Stimulated activated naive CD4-positive, alpha-beta T cell treated with Interleukin-2 at 50 U/mL for 16 hours (primary cell): ENCODE measurements at places on chromosomes 3 and 15.

GRCh38 chr15:73806698-73807483, 53.7 kb upstream of the INSYN1 start:
- DNase-seq, result no peak

GRCh38 chr15:67300266-67301025, 45.9 kb downstream of the IQCH start:
- DNase-seq, result no peak

- DNase-seq, result no peak
Measured at GRCh38 chr3:16912400-16913263, 27.9 kb downstream of the PLCL2 start.

DNA sequence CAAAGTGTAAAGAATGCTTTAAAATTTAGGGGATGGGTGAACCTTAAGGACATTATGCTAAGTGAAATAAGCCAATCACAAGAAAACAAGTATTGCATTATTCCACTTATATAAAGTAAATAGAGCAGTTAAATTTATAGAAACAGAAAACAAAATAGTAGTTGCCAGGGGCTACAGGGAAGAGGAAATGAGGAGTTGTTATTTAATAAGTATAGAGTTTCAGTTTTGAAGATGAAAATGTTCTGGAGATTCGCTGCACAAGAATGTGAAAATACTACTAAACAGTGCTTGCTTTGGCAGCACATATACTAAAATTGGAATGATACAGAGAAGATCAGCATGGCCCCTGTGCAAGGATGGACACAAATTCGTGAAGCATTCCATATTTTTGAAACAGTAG, 32.0 kb downstream of the DNAH12 start:
- no peak for DNase-seq

GRCh38 chr15:85897895-85898717, 103.4 kb upstream of the KLHL25 start:
- no peak for DNase-seq

DNA sequence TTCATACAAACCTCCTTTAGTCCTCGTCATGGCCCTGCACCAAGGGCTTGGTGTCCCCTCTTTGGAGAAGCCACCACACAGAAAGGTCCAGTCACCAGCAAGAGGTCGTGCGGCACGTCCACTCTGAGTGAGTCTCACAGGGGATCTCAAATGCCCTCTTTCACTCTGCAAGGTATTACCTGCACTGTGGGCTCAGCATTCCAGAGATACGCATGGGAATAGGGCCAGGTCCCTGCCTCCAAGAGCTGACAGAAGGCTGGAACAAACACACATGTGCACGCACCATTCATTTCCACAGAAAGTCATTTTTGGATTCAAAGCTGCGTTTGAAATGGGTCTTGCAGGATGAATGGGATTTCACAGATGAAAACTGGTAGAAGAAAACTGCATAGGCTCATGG, 50.4 kb upstream of the TJP1 start:
- no peak for DNase-seq

DNA sequence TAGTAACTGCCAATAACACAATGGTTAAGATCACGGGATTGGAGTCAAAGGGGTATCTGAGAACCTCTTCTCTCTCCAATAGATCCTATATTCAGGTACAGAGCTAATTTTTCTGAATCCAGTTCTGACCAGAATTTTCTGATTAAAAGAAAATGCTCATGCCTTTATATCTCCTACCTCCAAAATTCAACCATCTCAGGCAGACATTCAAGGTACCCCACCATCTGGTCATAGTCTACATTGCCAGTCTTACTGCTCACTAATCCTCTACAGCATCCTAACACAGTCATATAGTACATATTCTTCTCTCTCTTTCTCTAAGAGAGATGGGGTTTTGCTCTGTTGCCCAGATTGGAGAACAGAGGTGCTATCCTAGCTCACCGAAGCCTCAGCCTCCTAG, 59.1 kb downstream of the LSAMP start:
- no peak for DNase-seq

DNA sequence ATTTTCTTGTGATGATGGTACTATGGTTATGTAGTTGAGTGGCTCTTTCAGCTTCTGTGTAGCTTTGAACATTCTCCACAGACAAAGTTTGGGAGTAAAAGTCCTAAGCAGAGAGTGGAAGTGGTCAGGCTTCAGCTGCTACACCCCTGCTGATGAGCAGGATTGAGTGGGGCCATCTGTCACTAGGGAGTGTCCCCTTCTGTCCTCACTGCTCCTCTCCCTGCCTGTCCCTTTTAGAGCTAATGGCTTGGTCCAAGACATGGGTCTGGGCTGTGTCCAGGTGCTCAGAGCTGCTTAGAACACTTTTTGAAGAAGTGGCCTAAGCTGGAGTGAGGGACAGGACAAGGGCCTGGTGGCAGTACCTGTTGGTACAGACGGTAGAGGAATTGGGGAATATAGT, 15.1 kb downstream of the MYZAP start:
- DNase-seq, result no peak

- no peak for DNase-seq
Measured at GRCh38 chr3:94070341-94070911, 7.6 kb downstream of the NSUN3 start.

GRCh38 chr3:13714251-13714916, 165.5 kb downstream of the FBLN2 start:
- DNase-seq, result no peak

- no peak for DNase-seq
Measured at GRCh38 chr3:58003093-58003492, 5.1 kb upstream of the FLNB start.

- no peak for DNase-seq
Measured at GRCh38 chr3:106288781-106289180, 420.0 kb upstream of the CBLB start.
